Esophagus squamous epithelium (tissue), 5 donors: ENCODE measurements at places on chromosomes 16 and 17. TPM values are rescaled to one million over a fixed set of nuclear protein-coding genes. Genes with fewer than 3 reads are reported as not detected.

GRCh38 chr17:58996968-58997367 lies 109.7 kb downstream of the TRIM37 start:
- DNase-seq = no peak

RAB26 gene
- 0.83 TPM for total RNA-seq

DNA sequence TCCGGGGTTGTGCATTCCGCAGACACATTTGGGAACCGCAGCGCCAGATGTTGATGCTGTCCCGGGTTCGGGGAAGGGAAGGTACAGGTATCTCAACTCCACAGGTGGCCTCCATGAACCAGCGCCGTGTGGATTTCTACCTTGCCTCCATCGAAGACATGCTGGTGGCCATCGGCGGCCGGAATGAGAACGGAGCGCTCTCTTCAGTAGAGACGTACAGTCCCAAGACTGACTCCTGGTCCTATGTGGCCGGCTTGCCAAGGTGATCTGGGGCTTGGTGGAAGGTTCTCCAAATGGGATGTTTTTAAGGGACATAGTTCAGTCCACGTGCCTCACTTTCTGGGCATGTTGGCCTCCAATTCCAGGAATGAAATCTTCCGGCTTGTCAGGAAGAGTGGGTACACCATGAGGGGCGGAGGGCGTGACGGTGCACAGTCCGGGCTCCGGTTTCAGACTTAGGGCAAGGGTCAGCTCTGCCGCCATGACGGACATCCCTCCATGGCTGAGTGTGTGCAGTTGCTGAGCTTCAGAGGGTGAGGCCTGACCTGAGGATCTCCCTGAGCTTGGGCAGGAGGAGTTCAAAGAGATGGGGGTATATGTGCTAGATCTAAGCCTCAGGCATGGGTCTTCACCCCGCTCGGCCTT lies 11.5 kb downstream of the KLHL36 start:
- no peak for DNase-seq

- no peak for DNase-seq
Observed at GRCh38 chr17:49842371-49842770, 5.5 kb downstream of the TAC4 start.

HS3ST3B1 gene
- total RNA-seq = 5.6 TPM

CWC25 gene
- total RNA-seq = 9.4 TPM

CDH15 gene
- total RNA-seq = not detected

DNA sequence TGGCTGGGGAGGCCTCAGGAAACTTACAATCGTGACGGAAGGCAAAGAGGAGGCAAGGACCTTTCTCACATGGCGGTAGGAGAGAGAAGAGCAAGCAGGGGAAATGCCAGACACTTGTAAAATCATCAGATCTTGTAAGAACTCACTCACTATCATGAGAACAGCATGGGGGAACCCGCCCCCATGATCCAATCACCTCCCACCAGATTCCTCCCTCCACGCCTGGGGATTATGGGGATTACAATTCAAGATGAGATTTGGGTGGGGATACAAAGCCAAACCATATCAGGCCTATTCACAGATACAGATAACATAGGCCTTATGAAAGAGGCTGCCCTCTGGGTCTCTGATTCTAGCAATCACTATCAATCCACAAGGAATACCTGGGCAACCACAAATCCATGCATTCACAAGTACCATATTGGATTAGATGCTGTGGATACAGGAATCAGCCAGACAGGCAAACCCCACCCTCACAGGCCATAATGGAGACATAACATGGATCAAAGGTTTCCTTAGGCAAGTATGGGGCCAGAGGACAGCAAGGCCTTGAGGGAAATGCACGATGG lies 284.9 kb downstream of the SOX9 start:
- DNase-seq = no peak

ZNF75A gene
- 24.6 TPM for total RNA-seq

GRCh38 chr16:25897702-25898101 lies 205.9 kb downstream of the HS3ST4 start:
- no peak for DNase-seq

- no peak for DNase-seq
Observed at GRCh38 chr17:56708220-56708558, 114.7 kb downstream of the NOG start.

DNA sequence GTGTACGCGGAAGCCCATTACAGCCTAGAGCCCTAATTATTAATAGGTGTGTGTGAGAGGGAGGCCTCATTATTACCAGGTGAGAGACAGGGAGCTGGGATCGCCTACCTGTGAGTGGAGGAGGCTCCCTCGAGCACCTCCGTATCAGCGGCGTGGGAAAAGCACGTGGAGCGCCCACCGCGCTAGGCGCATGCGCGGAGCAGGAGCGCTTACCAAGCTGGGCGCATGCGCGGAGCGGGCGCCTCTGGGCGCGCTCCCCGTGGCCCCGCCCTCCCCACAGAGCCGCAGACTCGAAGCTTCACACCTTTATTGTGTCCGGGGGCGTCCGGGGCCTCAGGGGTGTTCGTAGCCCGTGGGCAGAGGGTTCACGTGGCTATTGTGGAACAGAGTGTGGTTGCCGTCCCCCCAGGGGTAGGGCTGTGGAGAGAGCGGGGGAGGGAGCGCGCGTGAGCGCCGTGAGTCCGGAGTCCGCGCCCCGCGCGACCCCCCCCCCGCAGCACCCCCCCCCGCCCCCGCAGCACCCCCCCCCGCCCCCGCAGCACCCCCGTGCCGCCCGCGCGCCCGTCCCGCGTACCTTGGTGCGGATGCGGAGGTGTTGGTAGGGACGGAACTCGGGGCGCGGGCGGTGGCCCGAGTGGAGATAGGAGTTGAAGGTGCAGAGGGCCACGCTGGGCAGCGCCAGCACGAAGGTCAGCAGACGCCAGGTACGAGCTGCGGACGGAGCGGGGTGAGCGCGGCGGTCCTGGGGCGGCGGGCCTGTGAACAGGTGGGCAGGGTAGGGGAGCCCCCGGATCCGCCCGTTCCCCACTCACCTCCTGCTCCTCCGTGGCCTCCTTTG lies 500 bp downstream of the COX6A2 start:
- DNase-seq = no peak

GRCh38 chr16:66382171-66382965 lies 15.9 kb downstream of the CDH5 start:
- DNase-seq = no peak

- DNase-seq = no peak
Observed at GRCh38 chr17:79354173-79354820, 256.6 kb downstream of the RBFOX3 start.

GRCh38 chr16:12862327-12862726 lies 39.1 kb upstream of the SHISA9 start:
- no peak for DNase-seq

DNA sequence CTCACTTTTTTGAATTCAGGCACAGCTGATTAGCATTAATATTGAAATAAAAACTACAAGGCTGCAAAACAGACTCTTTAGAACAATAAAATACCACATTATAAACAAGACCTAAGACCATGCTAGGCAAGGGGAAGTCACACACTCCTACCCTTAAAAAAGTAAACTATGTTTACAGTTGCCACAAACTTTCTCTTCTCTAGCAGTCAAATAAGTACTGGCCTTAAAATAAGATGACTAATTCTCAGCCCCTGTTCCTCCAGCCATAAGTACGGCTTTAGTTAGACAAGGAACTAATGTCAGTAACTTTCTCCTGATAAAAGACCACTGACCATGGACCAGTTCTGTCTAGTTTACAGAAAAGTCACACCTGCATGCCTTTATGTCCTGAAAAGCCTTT lies 19.5 kb upstream of the CPHXL start:
- DNase-seq = no peak

CSH2 gene
- total RNA-seq = not detected
